ENCODE measurements at places on chromosomes 5 and 9. TPM values are rescaled to one million over a fixed set of nuclear protein-coding genes. Genes with fewer than 3 reads are reported as not detected.

GRCh38 chr5:129716235-129716634 lies 31.7 kb upstream of the MINAR2 start:
- no peak for DNase-seq

DNA sequence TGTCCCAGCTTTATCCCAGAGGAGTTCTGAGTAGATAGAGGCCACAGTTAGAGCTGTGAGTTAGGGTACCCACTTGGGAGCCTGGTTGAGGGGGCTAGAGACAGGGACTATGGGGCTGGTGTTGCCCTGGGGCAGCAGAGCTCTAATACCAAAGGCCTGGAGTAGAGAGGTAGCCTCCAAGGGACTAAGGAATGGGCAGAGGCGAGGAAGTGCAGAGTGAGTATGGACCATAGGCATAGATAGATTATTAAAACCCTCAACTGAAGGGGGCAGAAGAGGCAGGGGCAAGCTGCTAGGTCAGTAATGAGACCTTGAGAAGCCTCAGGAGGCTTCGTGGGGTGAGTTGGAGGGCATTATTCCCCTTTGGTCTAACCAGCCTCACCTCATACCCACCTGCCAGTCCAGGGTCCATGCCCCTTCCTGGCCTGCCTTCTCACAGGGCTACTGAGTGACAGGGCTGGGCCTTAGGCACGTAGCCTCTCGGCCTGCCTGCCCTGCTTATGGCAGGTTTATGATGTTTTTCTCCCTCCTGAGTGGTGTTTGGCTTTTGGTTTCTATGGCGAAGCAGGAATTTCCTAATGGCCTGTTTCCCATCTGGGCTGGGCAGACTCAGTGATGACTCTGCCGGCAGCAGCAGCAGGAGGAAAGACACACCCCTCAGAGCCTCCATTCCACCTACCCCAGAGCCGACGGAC lies 8.0 kb downstream of the PDLIM4 start:
- DNase-seq, result no peak

CARTPT gene
- total RNA-seq, result not detected

KCTD16 gene
- 0.64 TPM for total RNA-seq

GRCh38 chr5:147822686-147823491 lies 8.6 kb downstream of the SPINK1 start:
- DNase-seq, result peak; percentile 60

GABRP gene
- total RNA-seq, result not detected

CCDC192 gene
- not detected for total RNA-seq

DNA sequence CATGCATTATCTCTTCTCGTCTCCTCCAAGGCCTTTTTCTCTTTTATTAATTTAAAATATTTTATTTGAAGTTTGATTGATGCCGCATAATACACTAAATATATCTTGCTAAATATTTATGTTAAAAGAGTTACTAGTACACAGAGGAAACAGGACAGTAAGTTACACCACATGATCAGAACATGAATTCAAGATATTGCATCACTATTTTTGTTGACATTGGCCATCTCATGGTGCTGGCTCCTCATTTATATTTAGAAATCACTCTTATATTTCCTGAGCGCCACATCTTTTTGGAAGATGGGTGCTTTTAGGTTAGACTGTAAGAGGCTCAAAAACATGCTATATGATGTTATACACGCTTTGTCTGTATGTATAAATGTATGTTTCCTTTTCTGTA lies 23.0 kb downstream of the SPEF2 start:
- DNase-seq, result no peak

PLAC8L1 gene
- 2.6 TPM for total RNA-seq

- no peak for DNase-seq
Measured at GRCh38 chr9:134294153-134295071, 31.8 kb upstream of the RXRA start.
